ENCODE measurements at places on chromosomes 7 and 10.
A peak's percentile ranks its signal among the peaks of the same experiment; 100 is the strongest.

GRCh38 chr7:134140889-134141867 lies 14.0 kb downstream of the LRGUK start:
- peak; percentile 23 for DNase-seq

DNA sequence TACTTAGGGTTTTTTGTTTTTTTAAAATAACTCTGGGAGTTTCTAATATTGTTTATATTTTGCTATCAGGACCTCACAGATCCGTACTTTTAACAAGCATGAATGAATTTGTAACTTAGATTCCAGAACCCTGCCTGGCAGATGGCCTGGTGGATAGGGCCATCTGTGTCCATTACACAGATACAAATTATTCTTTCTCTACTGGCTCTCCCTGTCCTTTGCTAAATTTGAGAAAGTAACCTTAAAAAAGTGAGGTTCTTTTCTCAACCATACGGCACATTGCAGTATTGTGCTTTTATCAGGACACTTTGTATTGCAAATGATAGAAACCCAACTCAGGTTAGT lies 26.6 kb downstream of the LCOR start:
- DNase-seq, result no peak

- DNase-seq, result no peak
Observed at GRCh38 chr10:60110739-60111138, 204.4 kb upstream of the CCDC6 start.

DNA sequence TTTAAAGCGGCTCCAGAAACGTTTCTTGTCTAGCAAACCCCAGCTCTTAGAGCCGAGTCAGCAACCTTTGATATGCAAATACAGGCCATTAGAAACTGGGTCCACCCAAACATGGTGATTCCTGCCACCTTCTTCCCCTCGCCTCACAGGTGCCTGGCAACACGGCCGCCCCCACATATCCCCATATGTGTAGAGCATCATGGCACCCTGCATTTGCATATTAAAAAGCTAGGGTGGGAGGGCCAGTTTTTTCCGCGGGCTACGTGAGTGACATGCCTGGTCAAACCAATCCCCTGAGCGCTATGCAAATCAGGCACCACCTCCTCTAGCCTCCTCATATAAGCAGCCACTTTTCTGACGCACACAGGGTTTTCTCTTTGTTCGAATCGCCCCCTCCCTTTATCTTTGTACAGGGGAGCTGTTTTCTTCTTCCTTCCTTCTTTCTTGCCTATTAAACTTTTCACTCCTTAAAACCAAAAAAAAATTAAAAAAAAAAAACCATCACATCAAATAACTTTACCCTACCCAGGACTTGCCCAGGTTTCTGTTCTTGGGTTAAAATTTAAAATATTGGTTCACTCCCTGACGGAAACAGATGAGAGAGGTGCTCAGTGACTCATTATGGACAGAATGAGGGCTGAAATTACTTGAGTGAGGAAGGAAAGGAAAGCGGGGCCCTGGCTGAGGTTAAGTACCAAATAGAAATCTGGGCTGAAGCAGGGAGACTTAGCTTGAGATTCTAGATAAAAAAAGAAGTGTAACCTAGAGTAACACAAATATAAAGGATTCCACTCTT lies 59.8 kb downstream of the COA1 start:
- DNase-seq, result peak; percentile 69

DNA sequence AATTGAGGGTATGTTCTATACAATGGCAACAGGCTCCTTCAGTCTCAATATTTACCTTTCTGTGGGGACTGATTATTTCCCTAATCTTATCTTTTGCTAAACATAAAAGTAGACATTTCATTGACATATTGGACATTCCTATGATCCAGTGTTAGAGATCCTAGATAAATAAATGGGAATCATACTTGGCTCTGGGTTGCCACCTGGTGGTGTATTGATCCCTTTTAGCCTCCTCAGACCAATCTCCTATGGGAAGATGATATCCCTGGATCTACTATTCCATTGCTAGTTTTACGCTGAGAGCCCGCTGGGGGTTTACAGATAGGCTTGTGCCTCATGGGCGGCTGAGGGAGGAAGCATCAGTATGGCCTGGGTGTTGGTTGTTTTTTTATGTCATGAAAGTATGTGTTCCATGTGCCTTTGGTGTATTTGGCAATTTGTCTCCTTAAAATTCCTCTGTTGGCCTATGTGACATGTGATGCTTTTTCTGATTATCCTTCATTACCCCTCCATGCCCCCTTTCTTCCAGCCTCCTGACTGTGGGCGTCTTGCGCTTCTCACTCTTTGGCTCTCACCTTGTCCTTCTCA lies 18.8 kb downstream of the CELF2 start:
- DNase-seq, result no peak

DNA sequence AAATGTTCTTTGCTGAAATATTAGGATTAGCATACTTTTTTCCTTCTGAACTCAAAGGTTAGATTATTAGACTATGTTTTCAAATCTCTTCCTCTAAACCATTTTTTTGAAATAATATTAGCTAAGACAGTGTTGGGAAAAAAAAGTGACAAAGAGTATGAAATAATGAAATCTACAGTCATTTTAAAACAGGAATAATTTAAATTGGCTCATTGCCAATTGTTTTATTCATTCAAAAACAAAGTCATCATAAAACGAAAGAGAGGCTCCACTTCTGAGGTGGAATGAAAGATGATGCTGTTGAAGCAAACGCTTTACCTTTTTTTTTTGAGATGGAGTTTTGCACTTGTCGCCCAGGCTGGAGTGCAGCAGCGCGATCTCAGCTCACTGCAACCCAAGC lies 51.2 kb downstream of the RNF32 start:
- no peak for DNase-seq

GRCh38 chr10:23158370-23158769 lies 33.7 kb upstream of the PTF1A start:
- peak; percentile 15 for DNase-seq

DNA sequence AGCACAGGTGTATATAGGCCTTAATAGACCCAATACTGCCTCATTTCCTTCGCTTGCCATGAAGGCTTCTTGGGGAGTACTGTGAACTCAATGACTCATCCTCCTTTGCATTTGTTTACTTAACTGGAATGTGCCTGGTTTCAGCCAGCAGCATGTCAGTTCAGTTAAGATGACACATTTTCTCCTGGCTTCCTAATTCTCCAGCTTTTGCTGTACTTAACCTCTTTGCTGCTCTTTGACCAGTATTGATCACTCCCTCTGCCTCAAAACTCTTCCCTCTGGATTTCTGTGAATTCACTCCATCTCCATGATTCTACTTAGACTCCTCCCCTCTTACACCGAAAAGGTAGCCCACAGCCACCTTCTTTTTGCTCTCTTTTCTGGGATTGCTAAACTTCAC lies 135.7 kb downstream of the MAGI2 start:
- no peak for DNase-seq
